ENCODE measurements at places on chromosomes 2 and 18.

DNA sequence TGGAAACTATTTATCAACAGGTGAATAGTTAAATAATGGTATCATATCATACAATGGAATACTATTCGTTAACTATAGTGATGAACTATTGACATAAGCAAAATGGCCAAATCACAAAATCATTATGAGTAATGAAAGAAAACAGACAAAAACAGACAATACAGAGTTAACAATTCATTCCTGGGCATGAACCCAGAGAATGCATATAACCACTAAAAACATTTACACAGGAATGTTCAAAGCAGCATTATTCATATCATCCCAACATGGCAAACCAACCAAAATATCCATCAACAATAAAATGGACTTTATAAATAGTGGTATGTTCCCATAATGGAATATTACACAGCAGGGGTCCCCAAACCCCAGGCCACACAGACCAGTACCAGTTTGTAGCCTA lies 131.2 kb upstream of the CYP1B1 start:
- DNase-seq: no peak

- no peak for DNase-seq
Measured at GRCh38 chr2:175003875-175004729, 1.1 kb downstream of the CHN1 start.

DNA sequence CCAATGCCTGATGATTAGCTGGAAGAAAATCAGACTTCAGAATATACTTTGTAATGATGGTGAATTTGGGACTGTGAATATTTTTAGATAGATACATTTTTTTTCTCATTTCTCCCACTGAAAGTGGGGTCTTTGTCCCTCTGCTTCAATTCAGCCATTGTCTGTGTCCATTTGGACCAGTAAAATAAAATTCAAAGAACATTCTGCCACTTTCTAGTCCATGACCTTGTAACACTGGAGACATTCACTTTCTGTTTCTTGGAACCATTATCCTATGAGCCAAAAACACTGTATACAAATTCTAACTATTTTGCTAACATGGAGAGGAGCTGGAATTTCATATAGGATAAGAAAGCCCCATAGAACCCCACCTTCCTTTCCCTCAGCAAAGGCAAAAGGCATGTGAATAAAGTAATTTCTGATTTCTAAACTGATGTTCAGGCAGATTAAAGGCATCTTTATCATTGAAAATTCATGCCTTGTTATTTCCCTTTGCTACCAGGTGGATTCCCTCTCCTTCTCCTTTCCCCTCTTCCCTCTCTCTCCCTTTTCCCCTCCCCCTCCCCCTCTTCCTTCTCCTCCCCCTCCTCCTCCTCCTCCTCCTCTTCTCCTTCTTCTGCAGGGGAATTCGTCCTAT lies 2010.4 kb upstream of the LRRTM1 start:
- no peak for DNase-seq

- no peak for DNase-seq
Measured at GRCh38 chr2:51866361-51866760, 834.4 kb upstream of the NRXN1 start.

DNA sequence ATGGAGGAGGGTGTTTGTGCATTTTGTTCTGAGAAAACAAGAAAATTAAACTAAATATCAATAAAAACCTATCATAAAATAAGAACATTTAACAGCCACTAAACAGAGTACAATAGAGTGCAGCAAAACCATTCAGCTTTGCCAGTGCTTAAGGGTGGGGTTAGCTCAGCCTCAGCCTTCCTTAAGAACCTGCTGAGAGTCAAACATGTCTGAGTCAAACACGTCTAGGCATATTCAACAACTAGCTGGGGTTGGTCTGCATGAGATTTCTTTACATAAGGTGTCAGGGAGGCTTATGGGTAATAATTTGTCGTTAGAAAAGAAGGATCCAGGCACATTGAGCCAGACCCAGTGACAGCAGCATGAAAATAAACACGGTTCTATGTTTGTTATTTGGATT lies 298.2 kb downstream of the SP3 start:
- no peak for DNase-seq

GRCh38 chr18:74511823-74512222 lies 15.7 kb downstream of the CNDP2 start:
- DNase-seq: no peak

DNA sequence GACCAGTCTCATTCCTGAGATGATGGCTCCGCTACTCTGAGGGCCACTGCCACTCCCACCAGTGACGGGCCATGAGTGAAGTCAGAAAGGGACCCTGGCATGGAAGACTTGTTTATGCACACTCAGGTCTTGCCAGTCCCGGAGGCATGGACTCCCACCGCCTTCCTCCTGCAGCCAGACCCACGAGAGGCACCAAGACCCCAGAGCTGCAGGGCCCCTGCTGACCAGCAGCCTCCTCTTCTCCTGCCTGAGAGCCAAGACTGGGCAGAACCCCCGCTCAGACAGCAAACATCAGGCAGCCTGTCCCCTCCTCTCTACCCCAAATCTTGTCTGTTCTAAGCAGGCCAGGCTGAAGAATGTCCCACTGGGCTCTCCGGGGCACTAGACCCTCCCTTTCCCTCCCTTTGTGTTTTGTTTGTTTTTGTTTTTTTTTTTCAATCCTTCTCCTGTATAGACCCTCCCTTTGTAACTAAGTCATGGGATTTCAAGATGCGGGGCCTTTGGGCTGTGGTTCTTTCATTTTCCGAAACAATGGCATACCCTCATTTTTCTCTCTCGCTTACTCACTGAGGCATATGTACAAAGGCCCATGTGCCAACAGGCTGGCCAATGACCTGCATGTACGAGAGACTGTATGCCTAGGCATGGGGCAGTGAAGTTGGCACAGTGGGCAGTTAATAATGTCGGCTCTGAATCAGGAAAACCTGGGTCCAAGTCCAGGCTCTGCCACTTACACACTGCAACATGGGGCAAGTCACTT lies 24.3 kb upstream of the MAPRE3 start:
- DNase-seq: no peak

- no peak for DNase-seq
Measured at GRCh38 chr2:223078482-223078881, 26.5 kb downstream of the KCNE4 start.

GRCh38 chr2:111617299-111618225 lies 266.4 kb downstream of the ANAPC1 start:
- DNase-seq: no peak

- DNase-seq: no peak
Measured at GRCh38 chr2:17607379-17607778, 66.9 kb downstream of the VSNL1 start.

DNA sequence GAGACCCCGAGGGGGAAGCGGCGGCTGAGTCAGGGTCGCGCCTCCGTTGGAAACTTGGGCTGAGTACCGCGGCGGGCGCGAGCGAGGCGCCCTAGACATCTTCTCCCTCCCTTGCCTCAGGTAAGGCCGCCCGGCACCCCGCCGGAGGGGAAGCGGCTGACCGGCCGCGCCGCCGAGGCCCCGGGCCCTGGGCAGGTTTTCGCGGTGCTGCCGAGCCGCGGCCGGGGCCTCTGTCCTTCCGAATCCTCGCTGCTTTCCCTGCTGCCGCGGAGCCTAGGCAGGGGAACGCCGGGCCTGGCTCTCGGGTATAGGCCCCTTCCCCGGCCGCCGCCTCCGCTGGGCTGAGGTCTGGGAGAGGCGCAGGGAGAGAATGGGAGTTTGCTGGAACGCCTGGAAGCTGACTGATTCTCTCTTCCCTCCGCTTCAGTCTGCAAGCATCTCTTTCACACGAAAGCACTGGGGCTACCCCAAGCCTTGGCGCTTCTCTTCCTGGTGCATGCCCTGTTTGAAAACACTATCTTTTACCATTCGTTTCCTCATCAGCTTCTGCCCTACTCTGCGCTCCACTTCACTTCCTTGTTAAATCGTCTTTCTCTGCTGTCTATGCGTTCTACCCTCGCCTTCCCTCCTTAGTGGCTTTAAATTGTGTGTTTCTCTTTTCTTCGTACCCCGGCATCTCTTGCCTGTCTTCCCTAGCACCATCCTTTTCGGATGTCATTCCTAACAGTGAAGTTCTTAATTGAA lies 652 bp downstream of the PPM1B start:
- peak; percentile 62 for DNase-seq

DNA sequence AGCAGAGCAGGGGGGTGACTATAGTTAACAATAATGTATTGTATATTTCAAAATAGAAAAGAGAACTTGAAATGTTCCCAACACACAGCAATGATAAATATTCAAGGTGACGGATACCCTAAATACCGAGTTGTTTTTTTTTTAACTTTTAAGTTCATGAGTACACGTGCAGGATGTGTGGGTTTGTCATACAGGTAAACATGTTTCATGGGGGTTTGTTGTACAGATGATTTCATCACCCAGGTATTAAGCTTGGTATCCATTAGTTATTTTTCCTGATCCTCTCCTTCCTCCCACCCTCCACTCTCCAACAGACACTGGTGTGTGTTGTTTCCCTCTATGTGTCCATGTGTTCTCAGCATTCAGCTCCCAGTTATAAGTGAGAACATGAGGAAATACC lies 164.5 kb upstream of the DNMT3A start:
- no peak for DNase-seq

DNA sequence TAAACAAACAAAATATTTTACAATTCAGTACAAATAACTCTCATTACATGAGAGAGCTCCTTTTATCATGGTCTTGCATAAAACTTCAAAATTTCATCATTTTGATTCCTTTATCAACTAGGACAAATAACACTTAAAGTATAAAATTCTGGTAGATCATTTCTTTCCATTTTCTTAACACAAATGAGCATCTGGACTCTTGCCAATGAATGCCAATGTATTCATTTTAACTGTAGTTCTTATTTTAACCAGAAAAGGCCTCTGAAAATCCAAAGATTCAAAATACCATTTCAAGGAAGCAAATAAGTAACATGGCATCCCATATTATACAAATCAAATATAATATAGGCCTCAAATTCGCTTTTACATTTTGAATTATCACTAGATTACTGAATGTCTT lies 13.8 kb upstream of the POU3F3 start:
- DNase-seq: no peak

GRCh38 chr2:28168376-28168775 lies 224.3 kb upstream of the FOSL2 start:
- no peak for DNase-seq

- DNase-seq: no peak
Measured at GRCh38 chr18:38033282-38033681, 467.7 kb upstream of the CELF4 start.

GRCh38 chr2:144544053-144544452 lies 24.1 kb upstream of the ZEB2 start:
- DNase-seq: no peak

- no peak for DNase-seq
Measured at GRCh38 chr18:77967071-77967470, 717.4 kb downstream of the GALR1 start.

GRCh38 chr2:55109219-55109891 lies 59.1 kb upstream of the RTN4 start:
- no peak for DNase-seq

GRCh38 chr2:203327582-203327900 lies 653 bp upstream of the ABI2 start:
- DNase-seq: no peak

GRCh38 chr2:47819834-47820233 lies 36.9 kb downstream of the MSH6 start:
- no peak for DNase-seq

- no peak for DNase-seq
Measured at GRCh38 chr18:56952026-56952425, 194.9 kb upstream of the BOD1L2 start.

DNA sequence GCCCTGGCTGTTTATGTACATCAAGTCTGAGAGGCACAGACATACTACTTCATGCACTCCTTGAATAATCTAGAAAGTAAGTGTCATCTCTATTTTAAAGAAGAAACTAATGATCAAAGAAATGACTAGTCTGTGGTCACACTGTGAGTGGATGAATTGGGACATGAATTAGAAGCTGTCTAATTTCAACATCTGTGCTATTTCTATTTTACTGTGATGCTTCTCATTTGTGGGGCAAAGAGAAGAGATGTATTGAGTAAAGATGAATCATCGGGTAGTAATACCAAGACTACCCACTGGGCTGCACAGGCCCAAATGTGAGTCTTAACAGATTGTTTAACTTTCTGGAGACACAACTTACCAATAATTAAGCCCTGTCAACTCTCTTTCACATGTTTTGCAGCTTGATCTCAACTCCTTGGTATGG lies 42.4 kb upstream of the MTIF2 start:
- no peak for DNase-seq

DNA sequence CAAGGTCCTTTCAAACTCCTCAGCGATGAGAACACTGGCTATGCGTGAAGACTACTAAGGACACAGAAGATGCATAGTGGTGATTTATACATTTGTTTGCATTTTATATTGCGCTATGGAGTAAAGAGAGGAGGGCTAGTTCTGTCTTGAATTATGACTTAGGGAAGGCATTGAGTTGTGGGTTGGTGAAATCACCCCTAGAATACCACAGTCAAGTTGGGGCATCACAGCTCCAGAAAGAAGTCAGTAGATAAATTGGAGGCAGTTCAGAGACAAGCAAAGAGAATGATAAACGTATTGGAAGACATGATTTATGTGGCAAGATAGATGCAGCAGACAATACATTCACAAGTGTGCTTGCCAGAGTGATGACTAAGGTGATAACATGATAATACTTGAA lies 460.4 kb downstream of the EPHA4 start:
- no peak for DNase-seq

GRCh38 chr2:85974390-85974789 lies 85.6 kb upstream of the ST3GAL5 start:
- DNase-seq: no peak

- DNase-seq: no peak
Measured at GRCh38 chr18:55314615-55315237, 273.3 kb downstream of the TCF4 start.

GRCh38 chr2:141021109-141021508 lies 1109.7 kb downstream of the LRP1B start:
- DNase-seq: no peak

GRCh38 chr18:23229472-23229871 lies 94.2 kb downstream of the CABLES1 start:
- DNase-seq: no peak

DNA sequence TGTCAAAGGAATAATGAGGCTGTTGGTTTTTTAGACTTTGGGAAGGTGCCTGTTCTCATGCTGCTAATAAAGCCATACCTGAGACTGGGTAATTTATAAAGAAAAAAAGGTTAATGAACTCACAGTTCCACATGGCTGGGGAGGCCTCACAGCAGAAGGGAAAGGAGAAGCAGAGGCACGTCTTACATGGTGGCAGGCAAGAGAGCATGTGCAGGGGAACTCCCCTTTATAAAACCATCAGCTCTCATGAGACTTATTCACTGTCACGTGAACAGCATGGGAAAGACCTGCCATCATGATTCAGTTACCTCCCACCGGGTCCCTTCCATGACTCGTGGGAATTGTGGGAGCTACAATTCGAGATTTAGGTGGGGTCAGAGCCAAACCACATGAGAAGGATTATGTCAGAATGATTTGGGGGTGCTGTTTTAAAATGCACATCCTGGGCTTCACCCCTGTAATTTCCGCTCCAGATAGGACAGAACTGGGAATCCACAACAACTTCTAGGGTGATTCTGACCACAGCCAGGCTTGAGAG lies 37.8 kb downstream of the TCF7L1 start:
- DNase-seq: no peak

DNA sequence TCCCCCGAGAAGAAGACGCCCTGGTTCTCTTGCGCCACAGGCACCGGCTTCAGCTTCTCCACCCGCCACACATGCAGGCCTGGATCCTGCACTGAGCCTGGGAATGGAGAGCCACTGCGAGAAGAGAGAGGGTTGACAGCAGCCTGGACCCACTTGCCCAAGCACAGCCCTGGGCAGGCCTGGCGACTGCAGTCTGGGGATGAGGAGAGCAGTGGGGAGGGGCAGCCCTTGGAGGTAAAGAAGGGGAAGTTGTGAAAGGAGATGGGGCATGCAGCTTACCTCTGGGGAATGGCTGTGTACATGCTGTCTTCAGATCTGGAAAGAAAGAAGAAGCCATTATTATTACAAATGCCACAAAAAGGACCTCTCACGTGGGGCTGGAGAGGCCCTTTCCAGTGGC lies 8.3 kb downstream of the CAPG start:
- DNase-seq: no peak

Measured in immature natural killer cell (primary cell).